ENCODE measurements at places on chromosomes 12 and 14.

DNA sequence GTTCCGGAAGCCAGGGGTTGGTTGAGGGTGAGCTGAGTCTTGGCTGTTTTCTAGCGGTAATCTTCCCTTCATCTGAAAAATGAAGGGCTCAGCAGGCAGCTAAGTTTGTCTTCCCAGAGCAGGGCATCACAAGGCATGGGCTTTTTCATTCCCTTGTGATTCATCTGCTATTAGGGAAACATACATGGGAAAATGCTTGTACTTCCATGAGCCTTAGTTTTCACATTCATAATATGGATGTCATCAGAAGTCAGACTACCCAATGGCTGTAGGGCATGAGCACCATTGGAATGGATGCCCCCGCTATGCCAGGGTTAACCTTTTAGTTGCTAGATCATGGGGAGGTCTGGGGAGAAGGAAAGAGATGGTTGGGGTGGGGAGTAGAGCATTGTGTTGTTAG lies 18.7 kb downstream of the HELB start:
- DNase-seq, result no peak

DNA sequence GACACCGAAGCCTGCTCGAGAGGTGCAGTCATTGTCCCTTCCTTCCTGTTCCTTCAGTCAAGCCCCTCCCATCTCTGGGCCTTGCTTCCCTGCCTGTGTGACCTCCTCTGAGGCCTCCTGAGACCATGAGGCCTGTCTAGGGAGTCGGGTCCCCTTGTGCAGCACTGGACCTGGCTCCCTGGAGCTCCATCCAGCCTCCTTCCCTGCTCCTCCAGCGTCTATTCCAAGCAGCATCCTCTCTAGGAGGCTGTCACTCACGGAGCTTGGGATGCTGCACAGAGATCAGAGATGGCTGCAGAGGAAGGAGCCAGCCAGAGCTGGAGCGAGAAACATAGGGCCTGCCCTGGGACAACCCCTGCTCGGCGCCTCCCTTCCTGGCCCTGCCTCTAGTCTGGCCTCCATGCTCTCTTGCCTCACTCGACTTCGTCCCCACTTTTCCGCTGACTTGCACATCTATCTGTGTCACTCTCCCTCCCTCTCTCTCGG lies 142.7 kb downstream of the BCL11B start:
- no peak for DNase-seq

DNA sequence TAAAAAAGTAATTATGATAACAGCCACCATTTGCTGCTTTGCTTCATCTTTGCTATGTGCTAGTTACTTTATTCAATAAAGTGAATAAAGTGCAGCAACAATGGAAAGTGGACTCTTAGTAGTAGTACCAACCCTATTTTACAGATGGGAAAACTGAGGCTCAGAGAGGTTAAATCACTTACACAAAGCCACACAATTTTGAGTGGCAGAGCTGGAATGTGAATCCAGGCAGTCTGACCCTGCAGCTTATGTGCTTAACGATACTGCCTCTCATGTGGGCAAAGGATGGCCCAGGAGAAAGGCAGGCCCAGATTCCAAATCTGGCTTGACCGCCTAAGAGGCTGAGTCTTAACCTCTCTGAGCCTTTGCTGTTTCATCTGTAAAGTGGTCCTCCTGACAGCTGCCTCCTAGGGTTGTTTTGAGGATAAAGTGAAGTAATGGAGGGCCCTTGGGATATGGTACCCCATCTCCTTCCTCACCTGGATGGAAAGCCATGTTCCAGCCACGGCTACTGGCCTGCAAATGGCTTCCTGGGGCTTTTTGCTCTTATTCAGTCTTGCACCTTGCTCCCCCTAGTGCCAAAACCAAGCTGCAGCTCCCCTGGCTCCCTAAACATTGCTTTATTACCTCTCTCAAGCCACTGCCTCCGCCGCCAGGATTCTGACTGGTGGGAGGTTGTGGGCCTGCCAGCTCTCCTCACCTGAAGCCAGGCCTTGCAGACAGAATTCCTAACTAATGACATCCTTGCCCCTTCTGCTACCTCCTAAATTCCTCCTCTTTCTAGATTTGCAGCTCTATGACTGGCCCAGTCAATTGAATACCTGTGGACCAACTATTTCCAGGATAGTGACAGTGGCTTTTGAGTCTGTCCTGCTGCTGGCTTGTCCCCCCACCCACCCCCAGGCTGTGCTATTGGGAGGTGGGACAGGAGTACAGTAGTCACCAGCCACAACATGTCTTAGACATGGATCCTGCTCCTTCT lies 283.3 kb upstream of the PWP1 start:
- DNase-seq, result peak; percentile 70

- no peak for DNase-seq
These were observed 504 bp downstream of the WNT5B start for GRCh38 chr12:1629338-1630132.

GRCh38 chr14:51653079-51653774 lies 1.5 kb downstream of the FRMD6 start:
- DNase-seq, result peak; percentile 23

GRCh38 chr14:58941629-58942028 lies 246.8 kb upstream of the DAAM1 start:
- DNase-seq, result no peak

DNA sequence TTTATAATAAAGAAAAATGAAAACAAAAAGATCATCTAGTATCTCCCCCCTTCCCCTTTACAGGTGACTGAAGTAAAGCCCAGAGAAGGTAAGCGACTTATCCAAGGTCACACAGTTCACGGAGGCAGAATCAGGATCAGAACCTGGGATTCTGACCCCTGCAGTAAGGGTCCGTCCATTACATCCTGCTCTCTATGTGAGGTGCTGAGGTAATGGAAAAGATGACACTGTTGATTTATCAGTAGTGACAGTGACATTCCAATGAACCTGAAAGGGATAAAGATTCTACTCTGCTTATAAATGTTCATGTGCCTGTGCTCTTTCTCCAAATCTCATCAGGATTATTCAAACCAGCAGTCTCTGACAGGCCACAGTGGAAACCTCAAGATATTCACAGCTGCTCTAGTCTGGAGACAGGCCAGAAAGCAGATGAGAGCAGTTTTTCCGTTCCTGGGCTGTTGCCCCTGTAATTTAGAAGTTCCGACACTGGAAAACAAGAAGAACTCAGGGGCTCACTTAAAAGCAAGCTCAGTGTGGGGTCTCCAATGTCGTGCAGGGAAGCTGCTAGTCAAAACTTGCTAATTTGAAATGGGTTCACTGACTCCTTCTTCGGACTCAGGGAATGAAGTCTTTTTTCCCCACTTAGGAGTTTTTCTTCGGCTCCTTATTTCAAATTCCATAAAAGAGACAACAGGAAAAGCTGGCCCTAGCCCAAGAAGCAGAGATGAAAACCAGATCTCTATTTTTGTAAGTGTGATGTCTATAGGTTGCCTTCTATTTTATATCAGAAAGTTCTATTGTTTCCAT lies 131.8 kb upstream of the EEA1 start:
- DNase-seq, result no peak
